ENCODE measurements at places on chromosomes 6 and 20.

DNA sequence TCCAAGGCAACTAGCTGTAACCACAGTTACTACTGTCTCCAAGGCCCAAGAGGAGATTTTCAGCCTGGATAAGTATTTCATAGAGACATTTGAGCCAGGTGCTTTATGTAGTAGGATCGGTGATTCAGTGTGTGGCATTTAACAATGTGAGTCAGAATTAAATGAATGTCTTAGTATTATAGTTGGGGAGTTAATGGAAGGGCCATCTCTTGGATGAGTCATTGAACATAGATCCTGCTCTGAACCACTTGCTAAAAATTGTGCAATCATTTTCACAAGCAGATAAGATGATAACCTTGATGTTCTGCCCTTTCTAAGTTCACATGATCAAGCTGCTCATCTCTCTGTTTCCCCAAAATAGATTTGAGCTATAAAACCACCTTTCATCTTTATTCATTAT, 668.9 kb upstream of the CITED2 start:
- DNase-seq = peak; percentile 67

- DNase-seq = no peak
Observed at GRCh38 chr6:144939921-144940320, 654.8 kb downstream of the UTRN start.

DNA sequence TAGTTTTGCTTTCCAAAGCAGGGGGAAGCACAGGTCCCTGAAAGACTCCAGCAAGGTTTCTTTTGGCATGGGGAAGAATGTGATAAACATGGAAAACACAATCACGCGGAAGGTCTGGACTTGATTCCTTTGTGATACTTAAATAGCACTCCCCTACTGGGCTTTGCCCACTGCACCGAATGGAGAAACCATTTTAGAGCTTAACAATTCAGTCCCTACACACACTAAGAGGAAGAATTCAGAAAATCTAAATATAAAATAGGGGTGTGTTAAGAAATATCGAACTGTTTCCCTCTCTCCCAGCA, 71.4 kb upstream of the NHSL1 start:
- DNase-seq = no peak

DNA sequence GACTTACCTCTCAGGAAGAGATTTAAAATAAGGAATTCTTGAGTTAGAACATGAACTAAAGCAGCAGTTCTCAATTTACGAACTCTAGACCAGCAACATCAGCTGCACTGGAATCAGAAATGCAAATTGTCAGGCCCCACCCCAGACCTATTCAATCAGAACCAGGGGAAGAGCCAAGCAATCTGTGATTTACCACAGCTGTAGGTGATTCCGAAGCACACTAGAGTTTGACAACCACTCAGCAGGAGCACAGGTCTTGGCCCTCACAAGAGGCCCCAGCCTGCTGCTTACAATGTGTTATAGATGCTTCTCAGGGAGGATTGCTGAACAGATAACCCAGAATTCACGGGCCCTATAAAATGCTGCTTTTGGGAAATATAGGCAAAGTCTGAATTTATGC, 279.2 kb downstream of the PTPRK start:
- DNase-seq = no peak

GRCh38 chr6:44219053-44219814, 2.5 kb downstream of the MYMX start:
- no peak for DNase-seq
